Stimulated activated CD4-positive, alpha-beta T cell treated with anti-CD3 and anti-CD28 coated beads, Interleukin-2, amount 100 ng/mL, for 48 hours (primary cell): ENCODE measurements at places on chromosomes 7 and 10.

DNA sequence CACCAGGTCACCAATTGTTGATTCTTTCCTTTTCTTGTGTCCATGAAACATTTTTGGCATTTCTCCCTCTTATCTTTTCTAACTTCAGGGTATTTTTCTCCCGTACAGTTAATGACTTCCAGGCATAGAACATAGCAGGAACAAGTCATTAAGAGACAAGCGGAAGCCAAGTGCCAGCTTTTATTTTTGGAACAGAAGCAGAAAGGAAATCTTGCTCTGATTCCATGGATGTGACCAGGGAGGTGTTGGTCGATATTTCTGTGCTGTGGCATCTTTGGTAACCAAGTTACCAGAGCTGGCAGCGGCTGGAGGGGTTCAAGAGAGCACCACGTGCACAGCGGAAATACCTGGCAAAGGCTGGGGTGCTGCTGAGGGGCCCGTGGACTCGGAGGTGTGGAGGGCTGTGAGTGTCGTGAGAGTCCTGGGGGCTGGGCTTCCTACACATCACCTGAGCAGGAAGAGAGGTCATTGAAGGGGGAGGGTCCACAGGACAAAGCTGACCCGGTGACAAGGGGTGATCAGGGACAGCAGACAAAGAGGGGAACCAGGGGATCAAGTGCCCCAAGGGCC is 1.8 kb downstream of the LLCFC1 start:
- no peak for DNase-seq

DNA sequence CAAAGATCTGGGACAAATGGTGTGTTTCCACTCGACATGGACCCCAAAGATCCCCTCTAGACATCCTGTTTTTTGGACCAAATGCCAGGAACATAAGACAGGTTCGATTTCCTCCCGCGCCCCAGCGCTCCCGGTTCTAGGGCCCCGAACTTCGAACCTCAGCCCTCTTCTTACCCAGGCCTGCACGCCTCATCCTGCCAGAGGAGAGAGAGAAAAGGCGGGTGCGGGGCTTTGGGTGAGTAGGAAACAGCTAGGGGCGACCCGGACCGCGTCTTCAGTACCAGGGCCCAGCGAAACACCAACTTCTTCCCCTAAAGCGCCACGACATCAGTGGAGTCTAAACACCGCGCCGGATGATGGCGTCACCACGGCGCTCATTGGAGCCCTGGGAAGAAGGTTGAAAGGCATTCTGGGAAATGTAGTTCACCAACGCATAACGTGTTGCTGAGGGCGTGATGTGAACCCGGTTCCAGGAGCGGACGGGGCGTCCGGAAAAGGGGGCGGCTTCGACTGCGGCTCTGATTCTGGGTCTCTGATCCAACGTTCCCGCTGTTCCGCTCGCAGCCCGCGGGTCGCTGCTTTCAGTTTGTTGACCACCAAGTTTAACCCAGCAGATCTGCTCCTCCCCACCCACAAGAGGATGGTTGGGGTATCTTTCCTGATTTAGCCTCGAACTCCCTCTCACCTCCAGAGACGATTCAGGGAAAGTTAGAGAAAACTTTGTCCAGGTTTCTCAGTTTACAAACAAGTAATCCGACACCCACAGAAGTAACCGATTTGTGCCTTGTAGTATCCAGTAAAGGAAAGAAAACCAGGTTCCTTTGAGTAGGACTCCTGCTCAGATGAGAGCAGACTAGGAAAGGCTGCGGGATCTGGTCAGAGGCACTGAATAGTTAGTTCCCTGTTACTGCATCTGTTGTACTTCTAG is at the start of gene BET1:
BET1 (minus strand) TSS at position 332 of the 928 bp plus-strand sequence; CDS start at position 193, 139 bp downstream.
- peak; percentile 86 for DNase-seq

GRCh38 chr7:135490783-135491182 is 19.1 kb downstream of the CNOT4 start:
- DNase-seq = no peak

GRCh38 chr10:78771260-78771659 is 297.5 kb upstream of the ZMIZ1 start:
- DNase-seq = no peak

GRCh38 chr10:122263971-122264370 is 7.1 kb upstream of the BTBD16 start:
- no peak for DNase-seq

DNA sequence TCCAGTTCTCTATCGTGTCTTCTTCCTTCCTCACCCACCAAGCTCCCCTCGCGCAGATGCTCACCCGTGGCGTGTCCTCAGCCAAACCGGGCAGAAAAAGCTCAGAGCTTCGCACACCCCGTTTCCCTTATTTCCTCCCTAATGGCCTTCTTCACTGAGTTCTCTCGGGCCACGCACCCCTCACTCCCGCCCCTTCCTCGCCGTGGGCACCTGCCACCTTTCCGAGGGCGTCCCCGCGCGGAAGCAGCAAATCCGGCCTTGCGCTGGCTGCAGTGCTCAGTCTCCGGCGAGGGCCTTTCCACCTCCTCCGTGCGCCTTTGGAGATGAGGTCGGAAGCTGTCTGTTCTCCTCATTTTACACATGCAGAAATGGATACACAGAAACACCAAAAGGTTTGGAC is 12.4 kb upstream of the CALML3 start:
- no peak for DNase-seq

GRCh38 chr10:42875798-42876341 is 93.3 kb downstream of the BMS1 start:
- DNase-seq = no peak

DNA sequence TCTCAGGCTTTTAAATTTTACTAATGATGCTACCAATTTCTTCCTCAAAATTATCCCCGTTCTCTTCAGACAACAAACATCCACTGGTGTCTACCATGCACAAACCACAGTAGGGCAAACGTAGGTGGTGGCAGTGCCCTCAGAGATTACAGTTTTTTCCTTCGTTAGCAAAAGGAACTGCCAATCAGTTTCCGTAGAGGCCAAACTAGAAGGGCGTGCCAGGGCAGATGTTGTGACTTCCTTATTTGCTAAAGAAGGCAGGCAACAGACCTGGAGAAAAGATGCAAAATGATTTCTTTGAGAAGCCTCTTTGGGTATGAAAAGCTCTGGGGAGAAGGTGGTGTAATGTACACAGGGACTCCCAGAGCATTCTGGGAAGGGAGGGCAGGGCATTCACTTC is 7.6 kb upstream of the FAM180A start:
- no peak for DNase-seq

DNA sequence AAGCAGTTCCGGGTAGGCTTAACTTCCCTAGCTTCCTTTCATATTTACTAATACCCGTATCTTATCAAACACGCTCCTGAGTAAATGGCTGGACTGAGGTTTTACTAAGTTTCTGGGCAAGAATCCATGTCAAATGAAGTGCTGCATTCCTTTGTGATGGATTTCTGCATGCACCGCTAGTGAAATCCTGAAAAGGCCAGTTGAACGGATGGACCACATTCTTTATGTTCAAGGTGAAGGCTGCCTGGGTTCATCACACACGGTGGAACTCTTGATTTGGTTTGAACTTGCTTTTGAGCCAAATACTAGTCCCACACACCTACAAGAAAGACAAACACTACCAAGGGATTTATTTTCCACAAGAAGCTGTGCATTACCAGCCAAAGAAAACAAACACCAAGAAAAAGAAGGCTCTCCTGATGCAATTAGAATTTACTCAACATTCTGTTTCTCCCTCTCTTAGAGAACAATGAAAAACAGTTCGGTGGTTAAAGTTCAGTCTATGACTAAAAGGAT is 255.0 kb upstream of the SEMA3C start:
- no peak for DNase-seq

DNA sequence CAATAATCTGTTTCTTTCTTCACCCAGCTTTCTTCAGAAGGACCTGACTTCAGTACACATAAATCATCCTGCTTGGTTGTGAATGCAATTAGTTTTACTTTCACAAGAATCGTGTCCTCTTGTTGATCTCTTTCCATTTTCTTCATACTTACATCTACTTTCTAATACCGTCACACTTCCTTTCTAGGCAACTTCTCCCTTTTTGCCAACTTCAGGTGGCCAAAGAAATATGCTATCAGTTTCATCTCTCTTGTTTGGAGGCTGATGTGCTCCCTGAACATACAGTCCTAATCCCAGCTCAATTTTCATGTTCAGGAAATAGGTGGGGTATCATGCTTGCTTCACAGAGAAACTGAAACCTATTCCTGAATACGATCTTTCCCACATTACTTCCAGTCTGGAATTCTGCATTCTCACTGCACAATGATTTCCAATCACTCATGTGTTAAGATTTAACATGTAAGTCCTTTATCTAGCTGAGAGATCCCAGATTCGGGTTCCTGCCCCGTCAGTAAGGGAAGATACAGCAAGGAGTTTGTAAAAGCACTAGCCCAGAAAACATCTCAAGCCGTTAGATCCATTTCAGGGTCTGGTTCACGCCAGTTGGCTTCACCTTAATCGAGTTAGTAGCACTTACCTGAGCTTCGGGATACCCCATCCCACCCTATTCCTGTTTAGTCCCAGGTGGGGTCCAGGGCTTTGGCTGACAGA is 994 bp downstream of the SLC25A28 start:
- no peak for DNase-seq

GRCh38 chr10:52890281-52890680 is 117.7 kb upstream of the MBL2 start:
- no peak for DNase-seq

- DNase-seq = no peak
These were observed 174.1 kb downstream of the LRRN3 start for GRCh38 chr7:111264981-111265380.

GRCh38 chr10:96261132-96261531 is 10.2 kb downstream of the BLNK start:
- DNase-seq = no peak

GRCh38 chr10:97034301-97034700 is 151.5 kb downstream of the SLIT1 start:
- DNase-seq = no peak

DNA sequence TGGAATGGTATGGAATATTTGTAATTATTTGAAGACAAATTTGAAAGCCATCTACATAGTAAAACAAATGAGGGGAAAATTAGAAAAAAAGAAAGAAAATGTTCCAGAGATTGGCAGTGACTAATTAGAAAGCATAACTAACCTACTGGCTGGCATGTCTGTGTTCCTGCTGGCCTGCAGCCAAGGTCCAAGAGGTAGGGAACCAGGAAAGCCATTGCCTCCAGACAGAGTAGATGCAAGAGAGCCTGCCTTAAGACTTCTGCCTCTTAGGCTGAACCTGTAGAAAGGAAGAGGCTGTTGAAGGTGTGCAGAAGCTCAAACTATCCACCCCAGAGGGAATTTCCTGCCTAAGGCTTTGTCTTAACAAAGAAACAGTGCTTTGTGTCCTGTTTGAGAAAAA is 982.0 kb downstream of the SORCS1 start:
- DNase-seq = no peak

GRCh38 chr7:84195295-84196060 is 889 bp upstream of the SEMA3A start:
- DNase-seq = no peak

- DNase-seq = no peak
These were observed 365.1 kb downstream of the GRID1 start for GRCh38 chr10:86001521-86001920.

DNA sequence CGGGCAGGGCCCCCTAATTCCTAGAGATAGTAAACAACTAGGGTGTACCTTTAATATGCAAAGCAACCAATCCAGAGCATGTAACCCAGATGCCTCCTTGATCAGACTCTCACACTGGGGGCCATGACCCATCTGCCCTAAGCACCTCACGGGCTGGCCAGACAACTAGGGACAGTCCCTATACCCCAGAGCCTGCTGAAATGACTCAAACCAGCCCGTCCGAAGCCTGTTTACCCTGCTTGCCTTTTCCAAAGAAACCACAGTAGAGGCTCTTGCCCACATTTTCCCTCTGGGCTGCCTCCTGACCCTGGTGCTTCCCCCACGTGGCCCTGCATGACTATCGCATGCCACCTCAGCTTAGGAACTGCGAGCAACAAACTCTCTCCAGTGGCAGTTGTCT is 46.2 kb downstream of the RGS10 start:
- peak; percentile 52 for DNase-seq

DNA sequence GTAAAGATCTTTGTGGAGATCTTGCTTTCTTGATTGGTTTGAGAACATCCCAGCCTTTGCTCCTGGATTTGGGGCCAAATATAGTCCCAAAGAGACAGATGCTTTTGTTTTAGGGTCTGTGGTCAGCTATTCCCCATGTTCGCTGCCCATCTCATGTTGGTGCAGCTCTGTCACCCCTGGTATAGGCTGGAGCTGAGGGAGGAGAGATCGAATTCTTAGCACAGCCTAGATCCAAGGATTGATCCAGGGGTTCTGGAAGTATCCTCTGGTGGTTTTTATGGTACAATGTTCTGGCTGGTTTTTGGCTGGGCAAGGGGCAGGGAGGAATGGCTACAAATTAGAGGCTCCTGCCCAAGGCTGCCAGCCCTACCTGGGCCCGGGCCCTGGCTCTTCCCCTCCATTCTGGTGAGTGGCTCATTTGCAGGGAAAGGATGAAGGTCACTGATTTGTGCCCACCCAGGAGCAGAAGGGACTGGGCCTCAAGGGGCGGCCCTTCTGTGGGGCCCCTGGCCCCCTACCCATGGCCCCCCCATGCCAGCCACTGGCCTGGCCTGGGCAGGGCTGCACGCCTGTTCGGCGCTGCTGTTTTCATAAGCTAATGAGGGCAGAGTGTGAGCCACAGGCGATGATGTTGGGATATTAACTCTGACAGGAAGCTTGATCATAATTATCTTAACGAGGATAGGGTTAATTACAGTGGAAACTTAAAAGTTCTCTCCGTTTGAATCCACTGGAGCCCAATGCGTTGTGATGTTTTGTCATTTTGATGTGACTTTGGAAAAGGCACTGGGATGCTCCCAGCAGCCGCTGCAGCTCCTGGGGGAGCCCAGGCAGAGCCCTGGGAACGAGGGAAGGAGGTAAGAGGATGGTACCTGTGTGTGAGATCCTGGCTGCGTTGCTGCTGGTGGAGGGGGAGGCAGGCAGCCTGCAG is 600.6 kb downstream of the LRMDA start:
- DNase-seq = no peak

DNA sequence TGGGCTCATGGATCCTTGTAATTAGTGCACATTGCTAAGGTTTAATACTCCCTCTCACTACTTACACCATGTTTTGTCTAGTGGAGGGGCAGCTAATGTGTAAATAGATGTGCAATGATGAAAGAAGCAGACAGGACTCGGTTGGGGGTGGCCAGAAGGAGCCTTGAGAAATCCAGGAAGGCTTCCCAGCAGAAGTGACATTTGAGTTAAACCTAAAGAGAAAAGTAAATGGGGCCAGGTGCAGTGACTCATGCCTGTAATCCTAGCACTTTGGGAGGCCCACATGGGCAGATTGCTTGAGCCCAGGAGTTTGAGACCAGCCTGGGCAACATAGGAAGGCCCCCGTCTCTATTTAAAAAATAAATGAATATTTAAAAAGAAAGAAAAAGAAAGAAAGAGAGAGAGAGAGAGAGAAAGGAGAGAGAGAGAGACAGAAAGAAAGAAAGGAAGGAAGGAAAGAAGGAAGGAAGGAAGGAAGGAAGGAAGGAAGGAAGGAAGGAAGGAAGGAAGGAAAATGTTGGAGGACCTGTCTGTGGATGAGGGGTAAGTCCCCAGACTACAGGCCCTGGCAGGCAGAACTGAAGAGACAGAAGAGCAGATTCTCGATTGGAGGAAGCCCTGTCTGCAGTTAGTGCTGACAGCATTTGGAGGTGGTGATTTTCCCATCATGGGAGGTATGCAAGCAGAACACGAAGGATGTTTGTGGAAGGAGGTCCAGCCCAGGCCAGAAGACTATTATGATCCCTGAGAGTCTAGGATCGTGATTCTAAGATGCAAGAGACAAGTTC is 3.6 kb downstream of the ELN start:
- no peak for DNase-seq
